ENCODE measurements at places on chromosomes 12 and 14.

- DNase-seq: no peak
Observed at GRCh38 chr14:79419571-79420327, 791.6 kb downstream of the DIO2 start.

DNA sequence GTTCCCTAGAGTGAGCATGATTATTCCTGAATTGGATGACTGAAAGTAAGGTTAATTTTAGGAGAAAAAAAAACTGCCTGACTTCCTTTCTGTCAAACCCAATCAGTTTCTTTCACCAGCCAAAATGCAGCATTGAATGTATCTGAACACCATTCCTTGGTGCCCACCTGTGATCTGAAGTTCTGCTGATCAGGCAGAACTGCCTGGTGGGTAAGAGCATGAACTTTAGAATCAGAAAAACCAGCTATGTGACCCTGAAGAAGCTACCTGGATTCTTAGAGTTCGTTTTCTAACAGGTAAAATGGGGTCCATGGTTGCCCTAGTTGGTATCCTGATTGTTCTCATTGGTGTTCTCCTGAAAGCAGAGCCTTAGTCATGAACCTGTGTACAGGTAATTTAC lies 506.9 kb downstream of the MED13L start:
- no peak for DNase-seq

- peak; percentile 13 for DNase-seq
Observed at GRCh38 chr14:22314183-22314820, 274.7 kb downstream of the DAD1 start.

DNA sequence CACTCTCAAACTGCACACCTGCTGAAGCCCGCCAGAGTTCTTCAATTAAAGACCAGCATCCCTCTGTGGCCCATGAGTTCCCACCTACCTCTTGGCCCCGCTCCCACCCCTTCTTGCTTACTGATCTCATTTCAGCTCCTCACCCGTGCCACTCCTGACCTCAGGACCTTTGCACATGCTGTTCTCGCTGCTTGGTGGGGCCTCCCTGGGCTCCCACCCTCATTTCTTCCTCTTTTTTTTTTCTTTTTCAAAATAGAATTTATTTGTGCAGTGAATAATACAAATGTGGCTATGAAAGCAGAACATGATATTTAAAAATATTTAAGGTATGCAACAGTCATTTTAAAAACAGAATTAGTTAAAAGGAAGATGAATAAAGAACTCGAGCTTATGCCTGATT lies 8.5 kb upstream of the SERPINA9 start:
- DNase-seq: no peak

- DNase-seq: no peak
Observed at GRCh38 chr14:72120315-72120714, 188.1 kb downstream of the RGS6 start.

GRCh38 chr14:103562429-103563225 lies at the start of the genes BAG5 and COA8:
TSS of gene BAG5 (minus strand) at chr14:103562657. CDS start at chr14:103561164, 1,493 bp downstream.
TSS of gene COA8 (plus strand) at chr14:103562960. CDS start at chr14:103563002, 42 bp downstream.
- DNase-seq: peak; percentile 59

DNA sequence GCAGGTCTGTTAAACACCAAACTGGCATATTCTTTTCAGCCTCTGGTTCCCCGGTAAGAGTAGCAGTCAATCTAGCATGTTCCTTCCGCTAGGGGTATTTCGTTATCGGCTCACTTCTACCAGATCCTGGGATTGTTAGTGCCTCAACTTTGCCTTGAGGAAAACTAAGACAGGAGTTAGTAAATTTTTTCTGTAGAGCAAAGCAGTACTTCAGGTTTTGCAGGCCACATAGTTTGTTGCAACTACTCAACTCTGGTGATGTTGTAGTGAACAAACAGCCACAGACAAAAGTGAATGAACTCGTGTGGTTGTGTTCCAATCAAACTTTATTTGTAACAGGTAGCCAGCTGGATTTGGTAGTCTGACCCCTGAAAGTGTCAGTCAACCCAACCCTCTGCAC lies 6.3 kb upstream of the CDH24 start:
- no peak for DNase-seq

GRCh38 chr12:82605115-82605514 lies 81.6 kb upstream of the TMTC2 start:
- no peak for DNase-seq

GRCh38 chr12:53502331-53502730 lies 1.2 kb downstream of the TARBP2 start:
- no peak for DNase-seq

- DNase-seq: no peak
Observed at GRCh38 chr12:32125455-32126084, 18.9 kb downstream of the BICD1 start.

DNA sequence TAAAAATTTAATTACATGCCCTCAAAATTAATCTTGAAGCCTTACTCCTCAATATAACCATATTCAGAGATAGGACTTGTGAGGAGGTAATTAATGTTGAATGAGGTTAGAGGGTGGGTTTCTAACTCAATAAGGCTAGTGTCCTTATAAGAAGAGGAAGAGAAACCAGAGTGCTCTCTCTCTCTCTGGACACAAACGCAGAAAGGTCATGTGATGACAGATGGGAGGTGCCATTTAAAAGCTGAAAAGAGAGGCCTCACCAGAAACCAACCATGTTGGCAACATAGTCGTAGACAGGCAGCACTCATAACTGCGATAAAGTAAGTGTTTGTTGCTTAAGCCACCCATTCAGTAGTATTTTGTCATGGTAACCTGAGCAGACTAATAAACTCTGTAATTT lies 378.5 kb upstream of the LMO3 start:
- no peak for DNase-seq

- DNase-seq: no peak
Observed at GRCh38 chr12:75635606-75636444, 124.4 kb upstream of the KRR1 start.

GRCh38 chr12:76554405-76555230 lies 5.0 kb downstream of the OSBPL8 start:
- DNase-seq: no peak

- DNase-seq: no peak
Observed at GRCh38 chr12:65649126-65649525, 175.2 kb upstream of the HMGA2 start.

- no peak for DNase-seq
Observed at GRCh38 chr12:98399532-98399931, 115.9 kb upstream of the TMPO start.

DNA sequence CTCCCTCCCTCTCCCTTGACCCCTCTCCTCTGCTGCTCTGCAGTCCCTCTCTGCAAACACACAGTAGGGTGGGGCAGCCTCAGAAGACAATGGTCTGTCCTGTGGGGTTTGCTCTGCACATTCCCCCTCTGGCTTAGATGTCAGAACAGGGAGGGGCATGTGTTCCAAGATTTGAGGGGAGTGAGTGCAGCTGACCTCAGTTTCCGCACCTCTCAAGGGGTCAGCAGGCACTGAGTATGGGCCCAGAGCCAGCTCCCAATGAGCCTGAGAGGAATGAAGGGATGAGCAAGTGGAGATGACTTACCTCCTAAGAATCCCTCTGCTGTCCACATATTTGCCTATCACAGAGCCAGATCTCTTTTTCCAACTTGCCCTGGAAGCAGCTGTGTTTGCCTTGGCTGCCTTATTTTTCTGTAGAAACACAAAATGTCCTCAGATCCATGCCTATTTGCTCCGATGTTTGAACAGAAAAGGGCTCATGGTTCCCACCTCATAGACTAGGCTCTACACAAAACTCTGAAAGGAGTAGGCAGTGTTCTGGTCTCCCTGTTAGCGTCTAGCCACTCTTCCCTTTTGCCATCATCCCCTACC lies 111.4 kb downstream of the CRACR2A start:
- DNase-seq: no peak

DNA sequence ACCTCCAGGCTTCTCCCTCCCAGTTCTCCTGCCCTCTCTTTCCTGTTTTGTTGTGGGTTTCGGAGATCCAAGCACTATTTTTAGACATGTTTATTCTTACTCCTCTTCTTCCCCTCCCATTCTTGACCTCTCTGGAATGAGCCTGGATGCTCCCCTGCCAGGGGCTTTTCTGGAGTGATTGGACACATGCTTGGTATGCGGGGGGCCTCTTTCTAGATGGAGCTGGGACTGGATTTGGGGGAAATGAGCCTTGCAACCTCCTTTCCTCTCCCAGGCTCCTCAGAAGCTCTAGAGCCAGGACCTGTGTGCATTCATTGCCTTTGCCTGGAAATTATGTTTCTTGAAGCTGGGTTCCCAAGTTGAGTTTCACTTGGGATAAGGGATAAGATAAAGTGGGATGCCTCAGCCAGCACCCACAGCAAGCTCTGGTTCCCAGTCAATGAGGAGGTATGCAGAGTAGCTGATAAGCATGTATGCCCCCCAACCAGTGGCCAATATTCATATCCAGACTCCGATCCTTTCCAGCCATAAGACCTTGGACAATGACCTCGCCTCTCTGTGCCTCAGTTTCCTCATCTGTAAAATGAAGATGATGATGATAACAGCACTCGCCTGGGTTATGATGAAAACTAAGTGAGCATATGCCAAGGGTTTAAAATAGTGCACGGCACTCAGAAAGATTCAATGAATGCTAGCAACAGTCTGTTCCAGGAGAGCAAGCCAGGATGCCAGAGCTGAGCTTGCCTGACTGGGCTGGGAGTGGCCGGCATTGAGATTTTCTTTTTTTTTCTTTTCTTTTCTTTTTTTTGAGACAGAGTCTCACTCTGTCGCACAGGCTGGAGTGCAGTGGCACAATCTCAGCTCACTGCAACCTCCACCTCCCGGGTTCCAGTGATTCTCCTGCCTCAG lies 97.8 kb downstream of the SCARB1 start:
- DNase-seq: no peak

DNA sequence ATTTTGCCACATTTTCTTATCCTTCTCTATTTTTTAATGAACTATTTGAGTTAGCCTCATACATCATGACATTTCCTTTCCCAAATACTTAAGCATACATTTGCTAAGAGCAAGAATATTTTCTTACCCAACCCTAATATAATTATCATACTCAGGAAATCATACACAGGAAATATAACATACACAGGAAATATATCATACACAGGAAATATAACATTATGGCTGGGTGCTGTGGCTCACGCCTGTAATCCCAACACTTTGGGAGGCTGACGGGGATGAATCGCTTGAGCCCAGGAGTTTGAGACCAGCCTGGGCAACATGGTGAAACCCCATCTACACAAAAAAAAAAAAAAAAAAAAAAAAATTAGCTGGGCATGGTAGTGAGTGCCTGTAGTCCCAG lies 4.9 kb downstream of the NCKAP1L start:
- DNase-seq: no peak

GRCh38 chr12:110931315-110931728 lies 10.9 kb upstream of the MYL2 start:
- no peak for DNase-seq

DNA sequence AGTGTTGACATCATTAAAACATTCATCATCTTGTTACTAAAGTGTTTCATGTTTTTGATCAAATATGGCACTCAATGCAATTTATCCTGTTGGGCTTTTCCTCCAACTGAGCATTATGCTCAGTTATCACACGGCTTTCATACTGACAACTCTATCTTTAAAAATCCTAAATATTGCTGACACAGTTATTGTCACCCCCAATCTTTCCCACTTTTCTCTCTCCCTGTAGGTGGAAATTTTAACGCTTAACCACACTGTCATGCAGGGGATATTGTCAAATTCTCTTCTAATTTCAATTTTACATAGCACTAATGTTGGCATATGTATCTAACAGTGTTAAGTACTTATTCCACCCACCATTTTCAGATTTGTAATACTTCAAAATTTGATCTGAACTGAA lies 59.7 kb upstream of the GPHB5 start:
- no peak for DNase-seq

- DNase-seq: no peak
Observed at GRCh38 chr14:97246648-97247047, 449.5 kb downstream of the VRK1 start.

- DNase-seq: no peak
Observed at GRCh38 chr14:102450206-102451063, 59.1 kb downstream of the ANKRD9 start.

DNA sequence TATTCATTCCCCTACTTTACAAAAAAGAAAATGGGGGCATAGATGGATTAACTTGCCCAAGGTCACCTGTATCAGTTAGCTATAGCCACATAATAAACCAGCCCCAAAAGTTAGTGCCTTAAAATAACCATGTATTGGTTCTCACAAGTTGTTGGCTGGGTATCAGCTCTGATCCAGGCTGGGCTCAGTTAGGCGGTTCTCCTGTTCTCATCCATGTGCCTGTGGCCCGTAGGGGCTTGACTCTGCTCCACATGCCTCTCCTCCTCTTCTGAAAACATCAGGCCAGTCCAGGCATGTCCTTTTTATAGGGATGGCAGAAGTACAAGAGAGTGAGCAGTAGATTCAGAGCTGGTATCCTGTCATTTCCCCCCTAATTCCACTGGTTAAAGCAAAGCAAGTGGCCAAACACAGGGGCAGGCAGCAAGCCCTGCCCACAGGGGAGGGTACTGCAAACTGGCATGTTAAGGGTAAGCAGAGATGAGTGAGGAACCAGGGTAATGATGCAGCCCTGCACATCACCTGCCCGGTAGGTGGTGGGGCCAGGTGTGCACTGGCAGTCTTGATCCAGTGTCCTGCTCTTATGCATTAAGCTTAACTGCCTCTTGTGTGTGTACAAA lies 47.9 kb upstream of the TUNAR start:
- DNase-seq: no peak

GRCh38 chr12:56315249-56315621 lies 553 bp downstream of the CNPY2 start:
- DNase-seq: no peak

DNA sequence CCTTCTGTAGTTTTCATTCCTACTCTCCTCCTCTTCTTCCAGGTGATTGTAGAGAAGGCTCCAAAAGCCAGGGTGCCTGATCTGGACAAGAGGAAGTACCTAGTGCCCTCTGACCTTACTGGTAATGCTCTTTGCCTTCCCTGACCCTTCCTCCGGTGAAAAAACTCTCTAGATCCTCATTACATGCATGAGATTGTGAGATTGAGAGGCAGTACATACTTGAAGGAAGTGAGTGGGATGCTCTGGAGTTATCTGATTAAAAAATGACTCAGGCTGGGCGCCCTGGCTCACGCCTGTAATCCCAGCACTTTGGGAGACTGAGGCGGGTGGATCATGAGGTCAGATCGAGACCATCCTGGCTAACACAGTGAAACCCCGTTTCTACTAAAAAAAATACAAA lies 5.3 kb downstream of the GABARAPL1 start:
- DNase-seq: no peak

- no peak for DNase-seq
Observed at GRCh38 chr12:106581543-106582248, 1.1 kb upstream of the RFX4 start.

- DNase-seq: peak; percentile 25
Observed at GRCh38 chr12:129570796-129571400, 332.9 kb downstream of the TMEM132D start.

All from NCI-H2029 (cell line).